ENCODE measurements at places on chromosomes 5 and 9.

- no peak for DNase-seq
These were observed 43.0 kb upstream of the BOD1 start for GRCh38 chr5:173659423-173659822.

DNA sequence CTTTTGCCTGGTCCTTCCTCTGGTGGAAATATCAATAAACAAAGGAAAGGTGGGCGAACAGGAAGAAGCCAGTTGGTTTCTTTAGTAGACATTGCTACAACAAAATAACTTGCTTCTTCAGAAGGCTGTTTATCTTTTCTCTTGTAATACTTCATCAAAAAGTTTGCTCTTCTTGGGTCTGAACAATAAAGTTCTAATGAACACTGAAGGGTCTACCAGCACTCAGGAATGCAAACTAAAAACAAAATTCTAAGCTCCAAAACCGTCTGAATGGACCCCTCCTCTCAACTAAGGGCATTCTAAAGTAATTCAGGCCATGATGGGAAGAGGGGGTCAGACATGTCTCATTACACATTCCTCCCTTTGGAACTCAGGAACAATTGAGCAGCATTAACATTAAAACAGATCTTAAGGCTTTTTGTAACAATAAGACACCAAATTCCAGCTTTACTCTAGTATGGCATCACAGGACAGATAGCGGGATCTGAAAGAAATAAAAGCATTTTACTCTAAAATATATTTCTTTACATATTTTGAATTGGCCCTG, 2.3 kb downstream of the TBCA start:
- DNase-seq = no peak

GRCh38 chr9:125601961-125602360, 105.0 kb downstream of the MAPKAP1 start:
- DNase-seq = no peak

- no peak for DNase-seq
These were observed 24.4 kb upstream of the GRAMD2B start for GRCh38 chr5:126398791-126399190.

DNA sequence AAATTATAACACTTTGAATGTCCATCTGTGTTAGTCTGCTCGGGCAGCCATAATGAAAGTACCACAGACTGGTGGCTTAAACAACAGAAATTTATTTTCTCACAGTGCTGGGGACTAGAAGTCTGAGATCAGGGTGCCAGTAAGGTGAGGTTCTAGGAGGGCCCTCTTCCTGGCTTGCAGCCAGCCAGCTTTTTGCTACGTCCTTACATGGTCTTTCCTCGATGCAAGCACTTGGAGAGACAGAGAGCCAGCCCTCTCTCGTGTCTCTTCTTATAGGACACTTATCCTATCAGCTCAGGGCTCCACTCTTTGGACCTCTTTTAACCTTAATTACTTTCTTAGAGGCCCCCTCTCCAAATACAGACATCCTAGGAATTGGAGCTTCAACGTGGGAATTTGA, 351.8 kb downstream of the SPOCK1 start:
- no peak for DNase-seq

- DNase-seq = no peak
These were observed 12.3 kb downstream of the PDLIM4 start for GRCh38 chr5:132269635-132270334.

- no peak for DNase-seq
These were observed 110.1 kb upstream of the ABCA1 start for GRCh38 chr9:105038051-105038450.

- DNase-seq = no peak
These were observed 9.7 kb upstream of the ZNF366 start for GRCh38 chr5:72516916-72517315.

- DNase-seq = no peak
These were observed 11.1 kb downstream of the DIPK1B start for GRCh38 chr9:136723362-136723976.

GRCh38 chr9:8806150-8806549, 1006.6 kb upstream of the DMAC1 start:
- no peak for DNase-seq

DNA sequence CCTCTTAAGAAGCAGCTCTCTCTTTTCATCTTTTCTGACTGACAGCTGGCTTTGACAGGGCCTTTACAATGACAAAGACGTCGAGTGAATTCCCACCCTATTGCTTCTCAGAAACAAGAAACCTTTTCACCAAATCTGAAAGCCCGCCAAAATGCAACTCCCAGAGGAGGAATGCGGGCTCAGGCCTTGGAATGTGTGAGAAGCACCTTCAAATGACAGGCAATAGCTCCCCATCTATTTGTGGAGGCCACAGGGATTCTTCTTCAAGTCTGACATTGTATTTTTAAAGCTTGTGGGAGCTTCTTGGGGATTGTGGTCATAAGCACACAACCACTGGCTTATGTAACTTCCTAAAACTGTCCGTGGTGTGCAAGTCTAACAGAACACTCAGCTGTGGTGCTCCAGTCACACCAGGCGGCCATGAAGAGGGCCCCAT, 72.7 kb downstream of the DPYSL3 start:
- DNase-seq = no peak

DNA sequence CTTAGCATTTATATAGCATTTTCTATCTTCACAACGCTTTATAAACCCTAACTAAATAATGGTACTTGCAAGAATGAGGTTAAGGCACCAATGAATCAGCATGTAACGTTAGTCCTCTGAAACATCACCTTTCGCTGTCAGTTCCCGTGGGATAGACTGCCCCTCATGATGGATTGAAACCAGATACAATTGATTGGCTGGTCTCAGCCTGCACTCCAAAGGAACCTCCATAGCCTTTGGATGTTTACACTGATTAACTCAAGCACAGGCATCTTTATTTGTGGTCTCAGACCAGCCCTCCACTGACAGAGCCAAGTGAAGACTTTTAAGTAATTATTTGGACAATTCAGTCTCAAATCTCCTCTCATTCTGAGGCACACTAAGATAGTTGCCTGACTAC, 1339.4 kb upstream of the WWC1 start:
- no peak for DNase-seq

DNA sequence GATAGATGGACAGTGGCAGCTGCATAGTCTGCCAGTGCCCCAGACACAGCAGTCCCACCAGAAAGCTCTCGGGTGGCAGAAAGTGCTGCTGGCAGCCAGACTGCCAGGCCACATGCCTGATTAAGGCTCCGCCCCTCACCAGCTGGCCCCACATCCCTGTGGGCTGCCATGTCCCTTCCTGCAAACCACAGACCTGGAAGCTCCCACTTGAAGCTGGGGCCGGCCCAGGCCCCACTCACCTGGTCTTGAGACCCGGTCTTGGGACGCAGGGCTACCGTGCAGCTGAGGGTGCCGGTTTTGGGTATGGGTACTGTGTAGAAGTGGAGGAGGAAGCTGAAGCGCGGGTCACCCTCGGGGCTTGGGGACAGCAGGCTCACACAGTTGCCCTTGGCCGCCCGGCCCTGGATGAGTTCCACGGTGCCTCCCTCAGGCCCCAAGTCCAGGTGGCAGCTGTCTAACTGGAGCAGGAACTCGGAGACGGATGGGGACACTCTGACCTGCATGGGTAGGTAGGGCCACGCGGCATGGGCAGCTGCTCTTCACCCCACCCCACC, 15.3 kb downstream of the FPGS start:
- DNase-seq = no peak

DNA sequence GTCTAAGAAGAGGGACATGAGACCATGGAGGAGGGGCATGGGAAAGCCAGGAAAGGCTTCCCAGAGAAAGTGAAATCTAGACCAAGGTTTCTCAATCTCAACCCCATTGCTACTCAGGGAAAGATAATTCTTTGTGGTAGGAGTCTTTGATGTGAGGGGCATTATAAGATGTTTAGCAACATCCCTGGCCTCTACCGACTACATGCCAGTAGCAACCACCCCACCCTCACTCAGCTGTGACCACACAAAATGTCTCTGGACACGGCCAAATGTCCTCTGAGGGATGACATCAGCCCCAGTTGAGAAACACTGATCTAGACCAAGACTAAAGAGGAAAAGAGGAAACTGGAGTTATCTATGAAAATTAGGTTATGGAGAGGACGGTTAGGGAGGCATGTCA, 298.5 kb upstream of the KIF2A start:
- DNase-seq = no peak

- no peak for DNase-seq
These were observed 32.8 kb downstream of the MRRF start for GRCh38 chr9:122297512-122297911.

DNA sequence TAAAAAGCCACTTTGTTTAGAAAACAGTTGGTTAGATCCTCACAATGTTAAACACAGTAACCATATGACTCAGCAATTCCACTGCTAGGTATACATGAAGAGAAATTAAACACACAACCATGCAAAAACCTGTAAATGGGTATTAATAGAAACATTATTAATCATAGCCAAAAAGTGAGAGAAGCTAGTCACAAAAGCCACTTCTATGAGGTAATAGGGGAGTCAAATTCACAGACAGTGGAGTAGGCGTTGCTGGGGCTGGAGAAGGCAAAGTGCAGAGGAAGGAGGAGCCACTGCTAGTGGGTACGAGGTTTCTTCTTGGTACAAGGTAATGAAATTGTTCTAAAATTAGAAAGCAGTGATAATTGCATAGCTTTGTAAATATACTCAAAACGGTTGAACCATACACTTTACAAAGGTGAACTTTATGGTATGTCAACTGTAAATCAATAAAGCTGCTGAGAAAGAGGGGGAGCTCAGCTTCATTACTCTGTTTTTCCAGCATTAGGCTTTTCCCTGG, 364.4 kb downstream of the GADD45G start:
- DNase-seq = no peak

GRCh38 chr9:81498576-81498975, 190.8 kb downstream of the TLE1 start:
- no peak for DNase-seq

DNA sequence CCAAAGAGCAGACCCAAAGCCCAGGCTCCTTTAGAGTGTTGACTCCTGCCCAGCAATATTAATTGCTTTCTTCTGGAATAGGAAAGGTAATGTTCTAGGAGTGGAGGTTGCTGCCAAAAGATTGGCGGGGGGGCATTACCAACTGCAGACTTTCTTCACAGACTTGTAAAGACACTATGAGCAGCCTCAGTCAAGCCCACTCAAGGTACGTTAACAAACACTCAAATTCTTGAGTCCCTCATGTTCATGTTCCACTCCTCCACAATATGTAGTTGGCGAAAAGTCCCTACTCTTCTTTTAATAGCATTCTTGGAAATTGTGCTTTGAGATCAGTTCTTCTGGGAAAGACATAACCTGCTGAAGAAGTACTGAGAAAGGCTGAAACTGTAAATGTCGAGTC, 409.2 kb upstream of the KIF2A start:
- DNase-seq = no peak

DNA sequence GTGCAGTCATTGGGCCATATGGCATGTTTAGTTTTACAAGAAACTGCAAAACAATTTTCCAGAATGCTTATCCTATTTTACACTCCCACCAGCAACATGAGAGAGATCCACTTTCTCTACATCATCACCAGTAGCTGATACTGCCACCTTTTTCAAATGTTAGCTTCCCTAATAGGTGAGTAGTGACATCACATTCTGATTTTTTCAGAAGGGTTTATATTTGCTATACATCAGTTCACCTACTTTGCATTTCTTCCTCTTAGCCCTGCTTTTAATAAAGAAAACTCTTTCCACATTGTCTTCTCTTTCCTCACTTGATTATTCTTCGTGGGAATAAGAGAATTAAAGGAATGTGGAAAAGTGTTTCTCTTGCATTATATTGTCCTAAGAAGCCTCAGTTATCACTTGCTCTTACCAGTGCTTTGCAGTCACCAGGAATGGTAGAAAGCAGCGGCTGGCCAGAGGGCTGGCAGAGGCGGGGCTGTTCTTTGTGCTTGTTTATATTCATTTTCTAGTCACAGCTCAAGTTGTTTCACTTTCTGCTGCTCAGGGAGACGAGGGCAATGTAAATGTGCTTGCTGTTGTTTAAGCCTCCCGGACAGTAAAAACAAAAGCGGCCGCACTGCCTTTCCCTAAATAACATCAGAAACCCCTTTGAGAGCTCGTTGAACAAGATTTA, 164.8 kb downstream of the HSD17B3 start:
- no peak for DNase-seq

GRCh38 chr9:72807765-72808445, 144.9 kb downstream of the ALDH1A1 start:
- no peak for DNase-seq

GRCh38 chr5:1400936-1401335, 44.3 kb downstream of the SLC6A3 start:
- DNase-seq = no peak

GRCh38 chr9:97806721-97807120, 46.3 kb upstream of the FOXE1 start:
- no peak for DNase-seq

- DNase-seq = no peak
These were observed 6.3 kb downstream of the GPR21 start for GRCh38 chr9:123039617-123040219.

DNA sequence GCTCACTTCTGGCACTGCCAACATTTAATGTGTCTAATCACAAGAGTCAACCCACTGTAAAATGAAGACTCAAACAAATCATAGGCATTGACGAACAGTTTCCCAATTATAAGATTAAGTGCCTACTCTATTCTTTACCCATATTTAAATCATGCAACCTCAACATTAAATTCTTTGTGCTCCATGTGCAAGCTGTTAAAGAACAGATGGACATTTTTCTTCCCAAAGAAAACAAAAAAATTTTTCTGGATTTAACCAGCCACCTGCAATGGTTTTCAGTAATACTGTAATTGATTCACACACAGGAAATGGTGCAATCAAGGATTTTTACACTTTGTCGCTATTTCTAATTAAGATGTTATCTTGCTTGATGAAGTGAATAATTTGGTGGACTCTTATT, 3.6 kb downstream of the HNRNPK start:
- no peak for DNase-seq

DNA sequence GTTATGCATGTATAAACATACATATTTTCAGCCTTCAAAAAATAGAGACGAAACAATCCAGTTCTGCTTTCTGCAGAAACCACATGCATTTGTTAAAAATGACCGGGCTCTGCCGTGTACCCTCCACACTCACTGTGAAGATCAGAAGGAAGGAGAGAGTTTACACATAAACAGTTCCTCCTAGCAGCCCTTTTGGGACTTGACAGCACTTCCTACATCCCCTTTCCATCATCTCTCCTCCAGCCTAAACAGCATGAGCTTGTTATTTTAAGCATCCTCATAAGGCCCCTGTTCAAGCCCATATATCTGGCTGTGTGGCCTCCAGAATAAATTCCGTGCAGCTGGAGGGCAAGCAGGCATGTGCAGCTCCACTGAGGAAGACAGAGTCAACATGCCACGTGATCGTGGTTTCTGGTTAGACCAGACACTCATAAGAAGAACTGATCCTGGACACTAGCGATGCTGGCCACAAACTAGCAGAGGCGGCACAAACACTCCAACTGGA, 42.2 kb downstream of the NIPAL4 start:
- DNase-seq = peak; percentile 40

GRCh38 chr5:141649056-141649688, 2.0 kb downstream of the FCHSD1 start:
- DNase-seq = no peak
